ENCODE measurements at places on chromosomes 11 and 22.

DNA sequence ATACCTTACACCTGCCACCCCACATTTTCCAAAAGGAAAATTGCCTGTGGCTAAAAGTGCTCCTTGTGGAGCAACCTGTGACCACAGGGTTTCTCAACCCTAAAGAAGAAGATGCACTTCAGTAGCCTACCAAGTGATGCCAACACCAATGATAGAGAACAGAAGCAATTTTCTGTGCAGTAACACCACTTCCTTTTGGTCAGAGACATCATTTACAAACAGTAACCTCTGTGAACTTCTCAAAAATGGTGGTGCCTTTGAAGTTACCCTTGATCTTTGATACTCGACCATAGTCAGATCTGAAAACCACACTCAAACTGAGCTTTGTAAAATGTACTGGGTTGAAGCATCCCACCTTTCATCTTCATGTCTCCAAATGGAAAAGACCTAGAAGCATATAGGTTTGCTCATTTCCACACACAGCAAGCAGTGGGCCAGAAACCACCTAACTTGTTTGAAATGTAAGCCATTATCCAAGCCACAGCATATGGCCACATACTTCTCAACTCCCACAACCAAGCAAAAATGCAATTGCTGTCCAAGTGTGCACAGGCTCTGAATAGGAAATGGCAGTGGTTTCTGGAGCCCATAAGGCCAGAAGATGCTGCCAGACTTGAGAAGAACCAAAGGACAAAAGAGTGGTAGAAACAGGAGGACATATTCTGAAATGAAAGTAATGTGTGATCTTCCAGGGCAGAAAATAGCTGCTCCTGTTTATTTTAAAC, 24.3 kb downstream of the MPPED2 start:
- DNase-seq: no peak

DNA sequence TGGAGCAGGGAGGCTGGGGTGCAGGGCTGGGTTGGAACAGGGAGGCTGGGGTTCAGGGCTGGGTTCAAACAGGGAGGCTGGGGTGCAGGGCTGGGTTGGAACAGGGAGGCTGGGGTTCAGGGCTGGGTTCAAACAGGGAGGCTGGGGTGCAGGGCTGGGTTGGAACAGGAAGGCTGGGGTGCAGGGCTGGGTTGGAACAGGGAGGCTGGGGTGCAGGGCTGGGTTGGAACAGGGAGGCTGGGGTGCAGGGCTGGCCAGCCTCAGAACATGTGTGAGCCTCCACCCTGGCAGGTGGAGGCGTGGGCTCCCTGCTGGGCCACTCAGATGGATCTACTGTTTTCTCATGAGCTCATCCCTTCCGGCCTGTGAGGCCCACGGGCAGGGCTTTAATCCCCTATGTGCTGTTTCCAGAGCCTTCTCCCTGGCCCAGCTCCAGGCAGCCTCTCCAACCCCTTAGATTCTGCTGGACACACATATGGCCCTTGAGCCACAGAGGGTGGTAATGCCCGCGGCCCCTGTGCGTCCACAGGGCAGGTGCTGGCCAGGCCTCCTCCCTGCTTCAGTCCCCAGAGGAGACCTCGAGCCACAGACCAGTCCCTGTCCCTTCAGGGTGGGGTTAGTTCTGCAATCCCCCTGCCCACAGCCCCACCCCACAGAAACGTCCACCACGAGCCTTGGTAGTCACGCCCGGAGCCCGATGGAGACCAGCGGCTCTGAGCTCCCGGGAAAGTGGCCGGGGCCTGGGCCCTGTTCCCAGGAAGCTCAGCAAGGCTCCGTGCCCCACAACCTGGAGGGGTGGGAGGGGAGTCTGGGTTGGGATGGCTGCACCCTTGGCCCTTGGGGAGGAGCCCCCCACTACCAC, 197.9 kb downstream of the BRD1 start:
- no peak for DNase-seq

- no peak for DNase-seq
Measured at GRCh38 chr22:36223504-36223903, 15.8 kb downstream of the APOL2 start.

GRCh38 chr11:23723861-23724260, 773.0 kb upstream of the LUZP2 start:
- DNase-seq: no peak

GRCh38 chr11:96306600-96306932, 36.4 kb downstream of the MAML2 start:
- no peak for DNase-seq

DNA sequence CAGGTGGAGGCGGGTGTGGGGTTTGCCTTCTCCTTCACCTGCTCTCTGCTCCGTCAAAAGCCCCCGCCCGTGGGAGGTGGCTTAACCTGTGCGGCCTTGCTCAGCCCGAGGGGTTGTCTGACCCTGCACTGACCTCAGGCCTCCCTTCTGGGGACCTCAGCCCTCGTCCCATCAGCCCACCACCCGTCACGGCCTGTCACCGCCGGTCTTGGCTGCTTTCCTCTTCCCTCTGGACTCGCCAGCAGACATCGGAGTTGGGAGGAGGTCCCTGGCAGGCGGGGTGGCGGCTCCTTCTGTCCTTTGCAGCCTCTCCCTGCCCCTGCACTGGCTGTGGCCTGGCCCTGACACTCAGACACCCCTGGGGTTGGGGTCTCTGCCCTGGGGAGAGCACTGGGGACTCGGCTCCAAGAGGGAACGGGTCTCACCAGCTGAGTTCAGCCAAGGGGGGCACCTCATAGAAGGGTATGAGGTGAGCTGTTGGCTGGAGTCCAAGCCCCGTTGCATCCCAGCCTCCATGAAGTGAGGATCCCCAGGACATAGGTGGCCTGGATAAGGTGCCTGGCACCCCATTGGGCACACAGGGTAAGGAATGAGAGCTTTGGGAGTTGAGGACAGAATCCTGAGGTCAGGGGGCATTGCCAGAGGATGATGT, 999.6 kb downstream of the BRD1 start:
- peak; percentile 36 for DNase-seq

GRCh38 chr11:83909579-83910534, 623.7 kb upstream of the CCDC90B start:
- no peak for DNase-seq

DNA sequence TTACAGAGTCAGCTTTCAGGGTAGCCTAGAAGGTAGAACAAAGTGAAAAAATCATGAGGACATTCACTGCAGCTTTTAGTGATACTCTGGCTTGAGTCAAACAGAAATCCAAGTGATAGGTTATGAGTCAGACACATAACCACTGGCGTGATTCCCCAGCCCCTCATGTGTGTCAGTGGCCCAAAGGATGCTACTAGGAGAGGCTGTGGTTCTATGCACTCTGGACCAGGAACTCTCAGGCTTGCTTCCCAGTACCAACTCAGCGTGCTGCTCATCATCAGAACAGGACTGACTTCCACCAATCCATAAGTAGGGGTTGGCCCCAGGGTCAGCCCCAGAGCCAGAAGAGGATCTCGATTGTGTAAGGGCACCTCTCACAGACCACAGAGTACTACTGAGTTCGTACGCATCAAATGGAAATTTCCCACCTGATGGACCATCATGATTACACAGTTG, 116.8 kb downstream of the MED15 start:
- DNase-seq: no peak

DNA sequence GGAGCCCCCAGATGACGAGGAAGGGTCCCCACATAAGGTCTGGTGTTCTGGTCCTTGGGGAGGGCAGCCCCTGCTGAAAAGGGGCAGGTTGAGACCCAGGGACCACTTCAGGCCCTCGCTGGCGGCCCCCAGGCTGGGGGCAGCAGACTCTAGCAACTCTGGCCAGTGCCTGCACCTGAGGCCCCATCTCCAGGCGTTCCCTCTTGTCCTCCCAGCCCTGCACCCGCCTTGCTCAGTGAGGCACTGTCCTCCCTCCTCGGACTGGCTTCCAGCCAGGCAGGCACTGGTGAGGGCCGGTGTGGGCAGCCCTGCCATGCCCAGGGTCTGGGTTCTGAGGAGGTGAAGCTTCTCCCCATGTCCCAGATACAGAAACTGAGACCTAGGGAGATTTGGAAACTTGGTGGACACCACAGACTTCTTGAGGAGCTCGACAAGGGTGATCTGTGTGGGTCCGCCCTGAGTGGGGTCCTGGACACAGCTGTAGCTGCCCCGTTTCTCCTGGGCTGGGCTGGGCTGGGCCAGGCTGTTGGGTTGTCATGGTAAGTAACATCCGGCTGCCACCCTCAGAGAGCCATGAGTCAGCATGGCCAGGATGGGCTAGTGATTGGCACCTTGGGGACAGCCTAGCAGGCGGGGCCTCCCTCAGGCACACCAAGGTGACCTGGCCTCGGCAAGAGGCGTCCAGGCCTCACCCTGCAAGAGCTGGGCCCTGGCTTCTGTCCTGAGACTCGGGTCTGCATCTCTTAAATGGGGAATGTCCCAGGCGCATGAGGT, 11.1 kb upstream of the PHLDA2 start:
- no peak for DNase-seq

- no peak for DNase-seq
Measured at GRCh38 chr11:19704213-19704612, 8.4 kb upstream of the NAV2 start.

- no peak for DNase-seq
Measured at GRCh38 chr11:45102361-45102809, 44.1 kb upstream of the PRDM11 start.

DNA sequence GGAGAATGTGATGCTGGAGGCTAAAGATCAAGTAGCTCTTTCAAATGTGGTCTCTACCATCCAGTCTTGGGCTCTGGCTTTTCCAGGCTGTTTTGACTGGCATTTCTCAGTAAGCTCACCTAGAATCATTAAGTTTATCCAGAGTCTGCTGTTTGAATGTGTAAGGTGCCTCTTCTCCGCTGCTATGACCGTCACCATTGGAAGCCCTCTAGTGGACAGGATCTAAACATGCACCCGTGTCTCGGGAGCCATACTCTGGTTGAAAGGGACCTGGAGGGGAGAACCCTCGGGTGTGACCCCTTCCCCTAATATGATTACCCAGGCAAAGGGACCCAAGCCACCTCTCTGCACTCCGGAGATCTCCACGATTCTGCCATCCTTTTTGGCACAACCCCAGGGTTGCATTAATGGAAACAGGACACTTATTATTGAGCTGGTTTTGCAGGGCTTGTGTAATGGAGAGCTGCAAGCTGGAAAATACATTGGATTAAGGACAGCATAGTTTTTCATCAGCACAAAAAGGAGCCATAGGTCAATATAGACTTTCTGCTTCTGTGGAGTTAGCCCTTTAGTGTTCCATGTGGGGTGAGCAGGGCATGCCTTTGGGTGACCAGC, 191.0 kb upstream of the LARGE1 start:
- DNase-seq: no peak

DNA sequence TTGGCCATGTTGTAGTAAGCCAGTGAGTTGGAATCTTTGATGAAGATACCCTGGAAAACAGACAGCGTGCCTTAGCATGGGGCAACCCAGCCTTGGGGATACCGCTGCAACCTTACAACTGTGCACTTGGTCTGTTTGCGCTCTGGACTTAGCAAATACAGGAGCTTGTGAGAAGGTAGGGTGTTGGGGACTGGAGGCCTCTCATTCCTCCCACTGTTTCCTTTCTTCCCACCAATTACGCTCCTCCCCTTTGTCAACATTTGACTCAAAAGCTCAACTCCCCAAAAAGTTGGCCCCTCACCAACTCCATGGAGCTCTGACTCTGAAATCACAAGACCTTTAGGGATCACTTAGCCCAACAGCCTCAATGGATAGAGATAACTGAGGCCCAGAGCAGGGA, 7.9 kb upstream of the TBC1D10A start:
- DNase-seq: no peak

GRCh38 chr11:111456086-111456858, 55.9 kb downstream of the BTG4 start:
- DNase-seq: no peak

- peak; percentile 74 for DNase-seq
Measured at GRCh38 chr11:10792385-10793068, 16.2 kb downstream of the EIF4G2 start.

GRCh38 chr11:20005747-20006146, 154.5 kb downstream of the DBX1 start:
- no peak for DNase-seq

GRCh38 chr11:1923201-1923956, 3.9 kb downstream of the TNNT3 start:
- no peak for DNase-seq

DNA sequence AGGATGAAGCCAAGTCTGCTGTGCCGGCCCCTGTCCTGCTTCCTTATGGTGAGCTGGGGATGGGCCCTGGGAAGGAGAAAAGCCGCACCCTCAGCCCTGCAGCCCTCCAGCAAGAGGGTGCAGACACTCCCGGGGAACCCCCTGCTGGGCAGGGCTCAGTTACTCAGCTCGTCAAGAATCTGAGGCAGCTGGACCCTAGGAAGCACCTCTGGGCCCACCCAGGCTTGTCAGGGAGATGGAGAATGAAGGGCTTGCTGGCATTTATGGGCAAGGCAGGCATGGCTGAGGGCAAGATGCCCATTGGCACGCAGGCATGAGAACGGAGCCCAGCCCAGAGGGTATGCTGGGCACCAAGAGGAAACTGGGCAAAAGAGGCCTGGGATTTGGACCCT, 12.9 kb downstream of the RELT start:
- DNase-seq: no peak

DNA sequence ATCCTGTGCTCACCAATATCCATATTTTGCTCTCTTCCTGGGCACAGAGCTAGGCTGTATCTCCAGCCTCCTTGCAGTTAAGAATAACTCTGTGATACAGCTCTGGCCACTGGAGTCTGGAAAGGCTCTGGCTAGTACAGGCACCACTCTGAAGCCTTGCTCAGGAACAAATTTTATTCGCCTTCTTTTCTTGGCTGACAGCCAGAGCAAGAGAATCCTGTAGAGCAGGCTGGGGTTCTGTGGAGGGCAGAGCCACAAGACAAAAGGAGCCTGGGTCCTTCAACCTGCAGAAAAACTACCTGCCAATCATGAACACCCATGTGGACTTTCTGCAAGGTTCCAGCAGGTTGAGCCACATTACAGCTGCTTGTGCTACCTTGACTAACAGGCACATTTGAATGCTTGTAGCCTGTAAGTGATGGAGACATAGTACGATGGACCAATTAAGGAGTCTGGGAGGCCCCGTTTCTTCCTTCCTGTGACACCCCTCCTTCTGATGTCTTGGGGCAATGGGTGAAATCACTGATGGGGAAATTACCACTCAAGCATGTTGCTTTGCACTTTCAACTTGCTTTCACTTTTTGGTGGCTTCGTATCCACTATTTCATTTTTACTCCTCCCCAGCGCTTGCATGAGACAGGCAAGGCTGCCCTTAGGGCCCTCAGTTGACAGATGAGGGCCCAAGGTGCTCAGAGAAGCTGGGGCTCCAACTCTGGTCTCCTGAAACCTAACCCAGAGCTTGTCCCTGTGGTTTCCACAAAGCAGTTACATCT, 267.2 kb upstream of the SYN3 start:
- DNase-seq: no peak

DNA sequence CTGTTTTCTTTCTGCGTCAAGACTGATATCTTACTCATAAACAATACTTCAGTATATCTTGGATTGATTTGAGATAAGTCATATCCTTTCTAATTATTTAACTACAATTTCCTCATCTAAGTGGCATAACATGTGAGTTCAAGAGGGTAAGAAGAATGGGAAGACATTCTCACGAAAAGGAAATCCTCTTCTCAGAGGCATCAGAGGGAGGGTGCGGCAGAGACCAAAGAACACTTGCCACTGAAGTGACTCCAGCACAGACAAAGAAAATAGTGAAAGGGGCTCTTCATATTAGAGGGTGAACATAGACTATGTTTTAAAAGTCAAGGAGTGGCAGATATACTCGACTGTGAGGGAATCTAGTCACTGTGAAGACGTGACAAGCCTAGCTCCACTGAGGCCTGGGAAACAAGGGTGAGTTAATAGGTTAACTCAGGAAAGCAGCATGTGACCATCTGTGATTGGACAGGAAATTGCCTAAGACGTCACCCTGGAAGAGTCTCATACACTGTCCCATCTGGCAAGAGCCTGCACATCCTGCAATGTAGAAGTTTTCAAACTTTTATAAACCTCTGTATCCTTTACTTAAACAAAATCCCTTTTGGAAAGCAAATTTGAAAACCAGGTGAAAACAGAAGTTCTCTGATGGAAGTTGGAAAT, 1.9 kb upstream of the MMP1 start:
- DNase-seq: no peak

Data from NCI-H2081 (cell line).